ENCODE measurements at places on chromosomes 4 and X.

- peak; percentile 49 for DNase-seq
Observed at GRCh38 chr4:2009651-2010233, 968 bp upstream of the NELFA start.

DNA sequence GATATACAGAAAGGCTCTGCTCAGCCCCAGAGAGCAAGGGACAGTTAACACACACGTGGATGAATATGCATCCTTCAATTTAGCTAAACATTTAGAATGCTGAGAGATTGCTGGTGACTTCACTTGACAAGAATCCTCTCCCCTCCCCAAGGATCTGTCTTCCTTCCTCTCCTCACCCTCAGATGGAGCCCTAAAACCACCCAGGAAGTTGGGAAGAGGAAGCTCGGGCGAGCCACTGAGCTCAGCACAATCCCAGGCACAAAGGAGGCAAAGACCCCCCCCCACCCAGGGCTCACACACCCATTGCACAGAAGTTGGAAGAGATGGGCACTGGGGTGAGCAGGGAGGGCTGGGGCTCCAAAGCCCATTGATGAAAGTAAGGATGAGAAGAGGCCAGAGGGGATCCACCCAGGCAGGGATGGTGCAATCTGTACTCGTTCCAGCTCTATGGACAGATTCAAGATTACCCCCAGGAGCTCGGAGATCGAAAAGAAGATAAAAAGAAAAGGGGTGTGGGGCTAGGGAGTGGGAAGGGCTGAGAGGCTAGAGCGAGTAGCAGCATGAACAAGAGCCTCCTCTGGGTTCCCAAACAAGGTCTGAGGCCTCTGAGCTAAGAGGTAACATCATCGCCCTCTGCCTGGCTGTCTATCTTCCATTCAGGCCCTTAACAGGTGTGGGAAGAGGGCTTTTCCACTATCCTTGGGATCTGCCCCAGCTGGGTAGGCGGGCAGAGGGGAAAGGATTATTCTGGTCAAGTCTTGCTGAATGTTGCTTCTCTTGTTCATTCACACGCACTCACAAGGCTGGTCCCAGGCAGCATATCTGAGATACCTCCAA is 1.2 kb downstream of the TFE3 start:
- DNase-seq = peak; percentile 65

GRCh38 chr4:111689214-111689613 is 456.0 kb upstream of the FAM241A start:
- DNase-seq = peak; percentile 87

DNA sequence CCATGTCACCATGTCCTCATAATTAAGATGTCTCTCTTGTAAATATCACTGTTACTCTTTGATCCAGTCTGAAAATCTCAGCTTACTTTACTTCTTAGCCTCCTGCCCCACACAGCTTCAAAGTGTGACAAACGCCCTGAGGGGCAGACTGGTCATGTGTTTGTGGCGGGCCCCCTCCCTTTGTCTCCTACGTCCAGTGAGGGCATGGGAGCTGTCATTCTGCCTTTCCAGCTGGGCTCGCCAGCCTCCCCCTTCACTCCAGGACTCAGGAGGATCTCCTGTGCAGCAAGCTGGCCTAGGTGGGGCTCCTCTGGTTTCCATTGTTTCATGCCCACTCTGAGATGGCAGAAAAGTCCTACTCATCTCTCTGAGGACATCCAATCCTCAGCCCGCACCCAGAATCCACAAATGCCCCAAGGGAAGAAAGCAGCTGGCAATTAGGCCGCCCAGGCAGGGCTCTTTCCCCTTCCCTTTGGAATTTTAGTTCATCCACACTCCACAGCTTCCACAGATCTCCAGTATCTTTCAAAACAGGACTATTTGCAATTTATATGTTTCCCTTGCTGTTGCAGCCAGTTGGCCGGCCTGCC is 86.4 kb upstream of the C4orf50 start:
- DNase-seq = no peak

DNA sequence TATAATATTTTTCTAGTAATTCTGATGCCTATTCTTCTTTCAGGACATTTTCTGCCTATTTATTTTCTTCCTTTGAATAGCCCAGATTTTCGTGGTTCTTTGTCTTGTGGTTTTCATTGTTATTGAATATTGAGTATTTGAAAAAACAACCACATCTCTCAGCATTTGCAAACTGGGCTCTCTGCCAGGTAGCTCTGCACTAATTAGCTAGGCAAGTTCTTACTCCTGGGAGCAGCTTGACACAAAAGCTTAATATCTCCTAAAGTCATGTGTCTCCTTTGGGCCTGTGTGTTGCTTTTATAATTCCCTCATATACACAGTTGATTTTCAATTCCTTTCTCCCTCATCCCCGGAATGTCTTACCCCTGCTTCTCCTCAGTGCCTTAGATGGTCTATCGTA is 413.5 kb upstream of the GRIA3 start:
- no peak for DNase-seq

- peak; percentile 45 for DNase-seq
Observed at GRCh38 chr4:130632731-130633604, 1537.0 kb downstream of the C4orf33 start.

DNA sequence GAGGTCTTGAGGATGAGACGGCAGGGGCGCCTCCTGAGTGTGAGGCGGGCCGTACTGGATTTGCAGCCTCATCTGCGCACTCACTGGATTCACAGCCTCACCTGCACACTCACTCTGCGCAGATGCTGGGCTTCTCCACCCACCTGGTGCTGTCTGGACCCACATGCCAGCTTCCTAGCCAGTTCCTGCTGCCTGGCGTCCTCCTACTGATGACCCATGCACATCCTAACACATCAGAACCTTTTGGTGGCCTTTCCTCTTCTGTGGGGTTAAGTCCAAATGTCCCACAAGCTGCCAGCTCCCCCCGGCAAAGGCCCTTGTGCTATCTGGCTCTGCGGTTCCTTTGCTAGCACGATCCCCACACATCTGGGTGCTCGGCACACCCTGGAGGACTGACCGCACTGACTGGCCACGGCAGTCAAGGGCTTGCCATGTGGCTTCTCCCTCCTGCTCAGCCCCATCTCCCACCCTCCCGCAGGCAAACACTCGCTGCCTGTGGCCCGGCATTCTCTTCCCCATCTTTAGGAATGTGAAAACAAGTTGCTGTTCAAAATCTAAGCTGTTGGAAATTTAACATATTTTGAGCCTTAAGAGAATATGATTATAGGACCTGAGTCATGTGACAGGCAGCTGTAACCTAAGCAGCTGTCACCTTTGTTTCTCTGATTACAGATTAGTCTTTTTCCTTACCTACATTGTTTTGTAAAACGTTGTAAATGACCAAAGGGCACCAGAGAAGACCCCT is 39.4 kb upstream of the AFAP1 start:
- no peak for DNase-seq

Measured in iris pigment epithelial cell (primary cell).